ENCODE measurements at places on chromosomes 1 and 21.
A peak's percentile ranks its signal among the peaks of the same experiment; 100 is the strongest.

DNA sequence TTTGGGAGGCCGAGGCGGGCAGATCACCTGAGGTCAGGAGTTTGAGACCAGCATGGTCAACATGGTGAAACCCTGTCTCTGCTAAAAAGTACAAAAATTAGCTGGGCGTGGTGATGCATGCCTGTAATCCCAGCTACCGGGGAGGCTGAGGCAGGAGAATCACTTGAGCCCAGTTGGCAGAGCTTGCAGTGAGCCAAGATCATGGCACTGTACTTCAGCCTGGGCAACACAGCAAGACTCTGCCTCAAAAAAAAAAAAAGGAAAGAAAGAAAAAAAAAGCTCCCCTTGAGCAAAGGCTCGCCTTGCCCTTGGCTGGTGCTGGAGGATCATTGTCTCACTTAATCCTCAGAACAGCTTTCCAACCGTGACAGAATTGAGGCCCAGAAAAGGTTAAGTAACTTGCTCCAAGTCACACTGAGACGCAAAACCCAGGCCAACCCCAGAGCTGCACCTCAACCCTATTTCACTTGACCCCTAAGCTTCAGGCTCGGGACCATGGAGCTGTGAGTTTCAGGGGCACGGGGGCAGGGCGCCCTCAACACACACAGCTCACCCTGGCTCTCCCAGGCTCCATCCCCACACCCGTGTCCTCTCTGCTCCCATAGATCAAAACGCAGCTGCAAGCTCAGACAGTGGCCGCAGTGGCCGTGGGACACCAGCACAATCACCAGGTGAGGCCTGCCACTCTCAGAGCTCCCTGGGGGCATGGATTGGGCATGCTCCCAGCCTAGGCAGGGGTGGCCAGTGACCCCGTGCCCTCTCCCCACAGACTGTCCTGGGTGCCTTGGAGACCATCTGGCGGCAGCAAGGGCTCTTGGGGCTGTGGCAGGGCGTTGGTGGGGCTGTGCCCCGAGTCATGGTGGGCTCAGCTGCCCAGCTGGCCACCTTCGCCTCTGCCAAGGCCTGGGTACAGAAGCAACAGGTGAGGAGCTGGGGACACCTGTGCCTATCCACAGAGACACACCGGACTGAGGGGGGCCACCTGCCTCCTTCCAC, 1.6 kb downstream of the SLC25A34 start:
- no peak for DNase-seq

DNA sequence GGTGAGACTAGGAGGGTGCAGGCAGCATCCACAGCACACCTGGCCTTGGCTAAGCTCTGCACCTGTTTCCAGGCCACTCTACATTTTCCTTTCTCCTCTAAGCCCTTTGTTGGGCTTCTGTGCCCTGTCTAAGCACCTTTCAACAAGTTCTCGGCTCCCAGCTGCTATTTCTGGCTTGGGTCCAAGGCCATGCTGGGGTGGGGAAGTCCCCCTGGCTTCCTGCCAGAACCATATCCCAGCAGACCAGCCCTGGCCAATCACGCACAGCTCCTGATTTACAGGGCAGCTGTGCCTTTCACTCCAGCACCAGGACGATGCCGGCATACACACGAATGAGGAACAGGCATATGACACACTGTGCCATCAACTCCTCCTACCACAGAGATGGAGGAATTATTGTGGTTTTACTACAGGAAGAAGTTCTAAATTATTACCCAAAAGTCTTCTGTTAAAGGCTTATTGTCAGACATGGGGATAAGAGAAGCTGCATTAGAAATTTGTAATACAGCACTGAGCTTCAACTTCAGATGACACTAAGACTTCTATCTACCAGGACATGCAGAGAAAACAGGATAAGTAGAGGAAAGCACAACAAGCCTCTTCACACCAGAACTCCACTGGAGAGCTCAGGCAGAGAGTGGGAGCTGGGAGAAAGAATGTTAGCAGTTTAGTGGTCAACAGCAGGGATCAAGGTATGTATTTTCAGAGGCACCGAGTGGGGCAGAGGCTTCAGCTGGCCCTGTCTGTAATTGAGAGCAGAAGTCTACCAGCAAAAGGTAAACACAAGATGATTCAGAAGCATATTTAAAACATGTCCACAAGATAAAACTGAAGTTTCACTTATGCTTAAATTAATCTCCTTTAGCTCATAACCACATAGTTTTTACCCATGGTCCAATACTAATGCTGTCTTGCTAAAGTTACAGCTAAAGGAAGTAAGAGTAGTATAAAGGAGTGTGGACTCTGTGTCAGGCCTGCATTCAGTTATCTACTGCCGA, 37.4 kb downstream of the TRIT1 start:
- peak; percentile 50 for DNase-seq

DNA sequence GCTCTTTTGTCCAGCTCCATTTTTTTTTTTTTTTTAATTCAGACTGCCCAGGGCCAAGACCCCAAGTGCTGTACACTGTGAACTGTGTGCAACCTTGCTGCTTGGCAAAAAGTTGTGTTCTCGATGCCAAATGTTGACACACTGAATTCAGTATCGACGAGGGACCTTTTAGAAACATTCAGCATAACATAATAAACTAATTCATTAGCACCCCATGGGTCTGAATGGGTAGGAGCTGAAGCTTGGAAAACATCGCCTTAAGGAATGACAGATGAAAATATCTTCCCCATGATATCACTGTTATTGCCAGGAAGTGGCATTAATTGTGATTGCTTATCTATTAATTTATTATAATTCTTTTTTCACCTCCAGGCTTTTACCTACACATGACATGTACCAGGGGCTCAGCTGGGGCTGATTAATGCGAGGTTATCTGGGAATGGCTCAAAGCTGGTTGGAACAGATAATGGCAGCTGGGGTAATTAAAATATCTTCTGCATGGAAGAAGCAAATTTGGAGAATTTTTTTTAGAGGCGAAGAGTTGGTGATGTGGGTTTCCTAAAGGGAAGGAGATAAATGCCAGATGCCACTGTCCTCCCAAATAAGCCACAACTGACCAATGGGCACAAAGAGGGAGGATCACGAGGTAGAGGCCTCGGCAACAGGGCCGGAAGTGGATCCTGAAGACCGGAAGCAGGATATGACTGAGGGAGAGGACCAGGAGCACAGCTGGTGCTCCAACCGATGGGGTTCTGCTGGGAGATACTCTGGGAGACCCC, 169.3 kb downstream of the GRIK3 start:
- no peak for DNase-seq

DNA sequence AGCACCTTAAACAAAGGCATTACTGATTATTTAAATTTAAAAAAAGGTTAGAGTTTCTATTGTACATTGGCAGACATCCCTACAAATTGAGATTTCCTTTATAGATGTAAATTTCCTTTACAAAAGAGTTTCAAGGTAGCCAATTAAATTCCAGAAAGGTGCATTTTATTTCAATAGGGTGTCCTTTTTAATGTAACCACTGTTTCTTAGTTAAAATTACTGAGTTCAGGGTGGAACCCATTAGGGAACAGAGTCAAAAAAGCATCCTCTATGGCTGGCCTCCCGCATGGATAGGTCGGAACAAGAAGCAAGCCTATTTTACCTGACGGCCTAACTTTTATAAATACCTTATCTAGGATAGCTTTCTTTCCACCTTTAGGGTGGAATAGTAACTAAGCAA, 24.4 kb downstream of the TCP10L start:
- no peak for DNase-seq

DNA sequence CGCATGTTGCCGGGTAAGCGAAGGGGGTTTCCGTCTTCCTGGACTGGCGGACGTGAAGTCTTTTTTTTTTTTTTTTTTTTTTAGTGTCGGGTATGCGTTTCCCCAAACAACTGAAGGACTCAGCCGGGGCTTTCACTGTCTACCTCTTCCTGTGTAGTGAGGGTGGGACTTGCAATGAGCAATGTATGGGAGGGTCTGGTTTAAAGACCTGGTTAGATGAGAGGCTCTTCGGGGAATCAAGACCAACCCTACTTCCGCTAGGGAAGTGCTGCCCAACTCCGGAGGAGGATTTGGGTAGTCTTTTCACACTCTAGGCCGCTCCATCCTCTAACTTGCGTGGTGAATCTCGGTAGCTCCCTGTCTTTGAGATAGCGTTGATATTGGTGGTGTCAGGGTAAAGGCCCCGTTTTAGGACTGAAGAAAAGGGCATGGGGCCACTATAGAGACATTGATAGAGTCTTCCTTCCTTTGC, 754 bp downstream of the PRRC2C start:
- peak; percentile 14 for DNase-seq

- DNase-seq: no peak
These were observed 42.7 kb downstream of the YARS1 start for GRCh38 chr1:32774464-32774808.

DNA sequence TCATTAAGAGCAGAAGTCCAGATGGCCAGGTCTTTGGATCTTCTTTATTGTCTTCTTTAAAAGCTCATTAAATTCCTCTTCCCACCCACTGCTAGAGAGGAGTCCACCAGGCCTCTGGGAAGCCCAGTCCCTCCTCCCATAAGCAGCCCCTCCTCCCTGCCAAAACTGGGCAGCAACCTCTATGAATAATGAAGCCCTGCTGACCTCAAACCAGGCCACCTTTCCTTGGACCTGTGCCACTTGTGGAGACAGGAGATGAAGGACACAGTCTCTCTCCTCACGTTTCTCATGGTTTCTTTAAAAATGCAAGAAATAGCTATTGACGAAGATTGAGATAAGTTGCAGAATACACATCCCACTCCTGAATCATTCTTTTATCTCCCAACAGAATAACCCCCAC, 112.8 kb downstream of the EDEM3 start:
- DNase-seq: no peak

GRCh38 chr1:156310962-156311361, 11.9 kb upstream of the VHLL start:
- no peak for DNase-seq

GRCh38 chr1:53553734-53554509, 94.7 kb downstream of the DMRTB1 start:
- DNase-seq: no peak
